ENCODE measurements at places on chromosomes 2 and 18. TPM values are rescaled to one million over a fixed set of nuclear protein-coding genes. Genes with fewer than 3 reads are reported as not detected.

- no peak for DNase-seq
These were observed 139.5 kb upstream of the GAREM1 start for GRCh38 chr18:32610176-32610575.

DNA sequence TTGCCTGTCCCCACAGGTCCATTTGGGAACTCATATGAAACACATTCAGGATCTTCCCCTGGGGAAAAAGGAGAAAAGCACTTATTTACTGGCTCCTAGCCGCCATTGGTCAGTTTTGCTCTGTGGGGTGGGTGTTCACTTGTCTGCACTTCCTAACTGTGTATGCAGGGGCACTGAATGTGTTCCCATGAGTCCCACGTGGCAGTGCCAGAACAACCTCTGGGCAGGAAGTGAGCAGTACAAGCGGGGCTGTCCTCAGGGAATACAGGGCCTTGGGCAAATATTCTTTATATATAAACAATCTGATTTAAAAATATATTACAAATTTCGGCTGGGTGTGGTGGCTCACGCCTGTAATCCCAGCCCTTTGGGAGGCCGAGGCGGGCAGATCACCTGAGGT, 21.8 kb upstream of the CTIF start:
- DNase-seq = no peak

- no peak for DNase-seq
These were observed 371.1 kb upstream of the ID2 start for GRCh38 chr2:8310557-8311455.

DNA sequence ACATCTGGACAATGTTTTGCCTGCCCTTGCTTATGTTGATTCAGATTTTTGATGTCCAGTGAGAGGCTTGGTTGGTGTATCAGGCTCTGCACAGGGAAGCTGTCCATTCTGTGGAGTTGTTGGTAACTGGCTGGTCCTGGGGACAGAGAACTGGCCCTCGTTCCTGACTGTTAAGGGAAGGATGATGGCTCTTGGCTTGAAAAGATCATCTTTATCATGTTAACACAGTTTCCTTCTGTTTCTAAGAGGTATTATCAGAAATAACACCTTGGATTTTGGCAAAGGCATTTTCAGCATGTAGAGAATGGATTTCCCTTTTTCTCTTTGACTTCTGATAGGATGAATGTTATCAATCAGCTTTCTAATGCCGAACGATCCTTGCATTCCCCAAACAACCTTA, 19.3 kb downstream of the STK25 start:
- DNase-seq = no peak

DNA sequence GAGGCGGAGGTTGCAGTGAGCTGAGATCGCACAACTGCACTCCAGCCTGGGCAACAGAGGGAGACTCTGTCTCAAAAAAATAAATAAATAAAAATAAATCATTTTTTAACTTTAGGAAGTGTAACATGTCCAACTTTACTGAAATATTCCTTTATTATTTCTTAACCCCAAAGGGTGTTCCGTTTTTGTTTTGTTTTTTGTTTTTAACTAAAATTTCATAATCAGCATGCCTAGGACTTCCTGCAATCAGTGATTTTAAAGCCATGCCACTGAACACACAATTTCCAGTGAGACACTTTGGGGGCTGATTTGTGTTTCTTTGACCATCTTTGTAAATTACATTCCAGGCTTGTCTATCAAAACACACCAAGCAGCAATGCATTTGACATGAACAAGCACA, 7.1 kb downstream of the CATIP start:
- DNase-seq = no peak

DNA sequence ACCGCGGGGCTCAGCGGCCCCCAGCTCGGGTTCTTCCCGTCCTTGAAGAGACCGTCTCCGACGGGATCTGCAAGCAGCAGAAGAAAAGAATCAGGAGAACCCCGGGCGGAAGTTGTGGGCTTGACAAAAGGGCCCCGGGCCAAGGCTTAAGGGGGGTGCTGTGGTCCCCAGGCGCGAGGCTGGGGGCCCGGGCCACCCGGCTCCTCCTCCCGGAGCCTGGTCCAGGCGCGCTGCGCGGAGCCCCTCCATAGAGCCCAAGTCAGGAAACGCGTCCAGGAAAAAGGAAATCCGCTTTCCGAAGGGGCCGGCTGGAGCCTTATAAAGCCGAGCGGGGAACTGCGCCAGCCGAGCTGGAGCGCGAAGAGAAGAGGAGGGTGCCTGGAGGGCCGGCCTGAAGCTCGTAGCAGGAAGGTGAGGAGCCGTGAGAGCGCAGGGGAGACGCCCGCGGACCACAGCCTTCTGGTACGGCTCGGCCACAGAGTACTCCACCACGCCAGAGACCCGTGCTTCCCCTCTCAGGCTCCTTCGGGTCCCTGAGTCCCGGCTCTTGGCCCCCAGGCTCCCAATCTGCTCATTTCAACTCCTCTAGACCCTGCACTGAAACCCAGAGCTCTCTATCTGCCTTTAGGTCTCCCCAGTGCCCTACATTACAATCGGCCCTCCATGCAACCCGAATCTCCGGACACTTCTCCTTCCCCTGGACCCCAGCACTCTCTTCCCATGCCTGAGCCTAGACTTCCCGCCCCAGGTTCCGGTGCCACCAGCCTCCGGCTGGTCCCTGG, 554 bp downstream of the FEV start:
- DNase-seq = no peak

CXCR4 gene
- not detected for total RNA-seq

LRRC30 gene
- not detected for total RNA-seq

DNA sequence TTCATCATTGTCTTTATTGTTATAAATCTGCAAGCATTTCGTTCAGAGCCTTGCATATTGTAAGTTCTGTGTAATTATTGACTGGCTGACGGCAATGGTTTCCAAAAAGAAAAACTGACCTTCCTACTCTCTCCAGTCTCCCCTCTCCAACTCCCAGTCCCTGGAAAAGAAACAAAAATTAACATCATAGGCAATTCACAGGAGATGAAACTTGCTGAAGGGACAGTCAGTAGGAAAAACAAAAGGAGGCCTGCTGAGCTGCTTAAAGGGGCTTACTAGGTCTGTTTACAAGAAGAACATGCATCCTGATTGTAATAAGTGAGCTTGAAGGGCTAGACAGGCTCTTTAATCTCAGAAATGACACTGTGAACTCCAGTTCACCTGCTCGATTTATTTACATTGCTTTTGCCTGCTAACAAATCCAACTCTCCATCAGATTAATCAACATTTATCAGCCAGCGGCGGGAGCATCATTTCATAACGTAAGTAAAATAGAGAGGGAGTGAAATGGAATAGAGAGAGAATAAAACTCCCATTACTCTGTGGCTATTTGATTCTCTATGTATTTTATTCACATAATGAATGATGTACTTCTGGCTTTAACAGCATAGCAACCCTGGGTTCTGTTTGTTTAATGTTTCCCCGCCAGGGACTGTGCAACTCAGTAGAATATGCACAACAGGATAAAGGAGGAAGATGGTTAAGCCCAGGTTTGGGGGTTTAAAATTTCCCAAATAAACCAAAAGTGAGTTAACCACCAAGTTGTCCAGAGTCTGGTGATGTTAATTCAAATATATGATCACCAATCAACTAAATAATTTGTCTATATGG, 256.7 kb upstream of the SETBP1 start:
- no peak for DNase-seq

GRCh38 chr2:238573065-238573778, 146.5 kb downstream of the ASB1 start:
- DNase-seq = no peak

DNA sequence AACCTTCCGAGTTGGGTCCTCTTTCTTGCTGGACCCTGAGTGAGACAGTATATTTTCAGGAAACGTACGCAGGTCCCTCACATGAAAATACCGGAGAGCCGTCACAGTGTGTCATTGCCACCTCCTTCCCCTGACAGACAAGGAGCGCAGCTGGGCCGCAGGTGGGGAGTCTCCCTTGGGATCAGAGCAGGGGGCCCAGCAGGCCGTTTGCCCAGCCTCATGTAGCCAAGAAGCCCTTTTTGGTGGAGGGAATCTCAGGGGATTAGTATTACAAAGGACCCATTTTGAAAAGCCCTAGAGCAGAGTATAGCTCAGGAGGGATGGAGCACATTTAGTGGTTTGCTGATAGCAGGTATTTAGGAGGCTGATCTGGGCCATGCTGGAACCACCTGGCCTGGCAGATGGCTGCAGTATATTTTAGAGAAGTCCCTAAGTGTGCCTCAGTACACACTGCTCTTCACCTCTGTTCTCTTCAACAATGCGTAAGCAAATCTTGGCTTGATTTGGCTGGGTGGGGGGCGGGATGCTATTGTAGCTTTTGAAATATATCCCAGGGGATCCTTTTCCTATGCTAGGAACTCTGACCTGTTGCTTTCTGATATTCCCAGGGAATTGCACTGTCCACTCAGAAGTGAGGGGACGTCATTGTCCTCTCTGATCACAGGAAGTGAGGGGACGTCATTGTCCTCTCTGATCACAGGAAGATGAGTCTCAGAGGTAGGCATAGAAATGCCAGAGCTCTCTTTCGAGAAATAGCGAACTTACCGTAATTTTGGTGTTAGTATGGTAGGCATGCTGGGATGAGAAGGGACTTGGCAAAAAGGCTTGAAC, 171.9 kb downstream of the HRH4 start:
- DNase-seq = no peak

VAPA gene
- total RNA-seq = 288 TPM

GRCh38 chr2:149296031-149296430, 34.4 kb upstream of the LYPD6 start:
- no peak for DNase-seq
